ENCODE measurements at places on chromosomes 6 and 20. TPM values are rescaled to one million over a fixed set of nuclear protein-coding genes. Genes with fewer than 3 reads are reported as not detected.

DNA sequence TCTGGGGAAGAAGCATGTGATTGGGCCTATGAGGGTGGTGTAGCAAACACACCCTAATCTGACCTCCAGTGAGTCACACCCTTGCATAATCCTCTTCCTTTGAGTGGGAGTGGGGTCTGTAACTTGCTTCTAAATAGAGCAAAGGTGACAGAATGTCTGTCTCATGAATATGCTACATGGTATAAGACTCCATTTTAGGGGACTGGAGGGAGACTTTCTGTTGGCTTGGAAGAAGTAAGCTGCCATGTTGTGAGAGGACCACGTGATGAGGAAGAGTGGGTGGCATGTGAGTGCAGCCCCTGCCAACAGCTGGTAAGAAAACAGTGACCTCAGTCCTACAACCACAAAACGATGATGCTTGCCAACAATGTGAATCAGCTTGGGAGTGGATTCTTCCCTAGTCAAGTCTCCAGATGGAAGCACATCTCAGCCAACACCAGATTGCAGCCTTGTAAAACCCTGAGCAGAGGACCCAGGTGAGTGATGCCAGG is 3.7 kb downstream of the AK9 start:
- no peak for DNase-seq

- DNase-seq = no peak
Observed at GRCh38 chr20:64150756-64151632, 13.3 kb upstream of the MYT1 start.

DNA sequence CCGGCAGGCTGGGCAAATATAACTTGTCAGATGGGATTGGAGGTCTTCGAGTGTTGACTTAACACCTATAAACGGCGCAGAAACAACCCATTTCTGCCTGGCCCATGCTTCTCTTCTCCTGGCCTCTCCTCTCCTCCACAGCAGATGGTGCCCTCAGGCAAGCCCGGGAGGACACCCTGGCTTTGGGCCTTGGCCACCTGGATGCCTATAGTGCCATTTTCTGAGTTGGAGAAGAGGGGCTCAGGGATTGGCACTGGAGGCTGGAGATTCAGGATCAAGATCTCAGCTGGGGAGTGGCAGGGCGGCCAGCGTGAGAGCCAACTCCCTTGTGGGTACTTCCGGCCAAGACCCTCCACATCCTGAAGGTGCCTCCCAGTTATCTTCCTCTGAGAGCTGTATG is 211.9 kb upstream of the PMEPA1 start:
- no peak for DNase-seq

DNA sequence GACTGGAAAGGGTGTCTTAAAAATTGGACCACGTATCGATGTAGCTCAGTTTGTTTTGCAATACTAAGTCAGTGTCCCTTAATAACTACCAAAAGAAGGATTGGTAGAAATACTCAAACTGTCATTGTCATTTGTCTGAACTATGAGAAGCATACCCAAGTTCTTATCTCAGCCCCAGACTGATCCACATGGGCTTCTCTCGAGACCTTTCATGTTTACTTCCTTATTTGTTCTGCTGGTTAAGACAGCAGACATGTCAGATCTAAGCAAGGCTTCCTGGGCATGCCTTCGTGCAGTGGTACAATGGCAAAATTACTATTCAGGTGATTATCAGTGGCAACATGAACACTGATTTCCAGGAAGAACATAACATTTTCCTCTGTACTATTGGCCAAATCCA is 211.1 kb upstream of the PHACTR1 start:
- no peak for DNase-seq

DNA sequence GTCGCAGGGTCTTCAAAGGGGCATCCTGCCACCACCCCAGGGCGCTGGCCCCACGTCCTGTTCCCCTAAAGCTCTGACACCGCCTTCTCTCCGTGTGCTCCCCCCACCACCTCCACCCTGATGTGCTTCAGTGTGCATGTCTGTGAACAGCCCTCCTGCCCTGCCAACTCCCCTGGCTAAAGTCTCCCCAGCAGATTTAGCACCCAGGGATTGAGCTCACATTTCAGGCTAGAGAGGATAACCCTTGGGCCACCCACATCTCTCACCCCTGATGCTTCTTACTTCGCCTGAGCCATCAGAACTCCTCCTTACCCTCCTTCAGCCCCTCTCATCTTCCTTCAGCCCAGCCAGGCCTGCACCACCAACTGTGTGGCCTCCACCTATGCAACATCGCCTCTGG is 7.5 kb downstream of the TMEM151B start:
- DNase-seq = no peak

The ARID1B gene
- total RNA-seq = 248 TPM

GRCh38 chr20:44354979-44355497 is 461 bp upstream of the HNF4A start:
- no peak for DNase-seq

DNA sequence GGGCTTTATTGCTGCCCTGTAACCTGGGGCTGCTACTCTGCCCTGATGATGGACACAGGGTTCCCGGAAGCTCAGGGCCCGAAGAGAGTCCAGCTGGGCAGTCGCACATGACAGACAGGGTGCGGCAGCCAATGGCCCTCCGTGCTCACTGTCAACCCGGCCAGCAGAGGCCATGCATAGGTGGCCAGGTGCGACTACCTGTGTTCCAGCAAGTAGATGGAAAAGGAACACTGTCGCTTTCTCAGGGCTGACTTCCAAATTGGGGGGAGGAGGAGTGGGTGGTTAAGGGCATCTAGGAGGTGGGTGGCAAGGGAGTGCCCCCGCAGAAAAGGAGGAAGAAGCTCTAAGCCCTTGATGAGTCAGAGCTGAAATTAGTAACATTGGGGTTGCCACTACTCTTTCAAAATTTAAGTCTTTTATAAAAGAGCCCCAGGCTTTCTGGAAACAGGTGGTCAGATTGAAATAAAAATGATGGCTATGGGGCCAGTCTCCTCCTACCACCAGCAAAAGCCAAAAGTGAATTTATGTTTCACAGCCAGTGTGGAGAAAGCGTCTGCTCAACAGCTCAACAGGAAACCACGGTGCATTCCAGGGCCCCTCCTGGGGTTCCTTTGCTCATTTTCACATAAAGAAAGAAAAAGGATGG is 2.3 kb upstream of the RAMACL start:
- DNase-seq = peak; percentile 19

GRCh38 chr20:44010162-44010704 is 95.6 kb downstream of the TOX2 start:
- no peak for DNase-seq

Data from activated B cell treated with CpG ODN at 0.5 μM for 24 hours (primary cell).